Stimulated activated CD4-positive, alpha-beta T cell treated with anti-CD3 and anti-CD28 coated beads, Interleukin-15, amount 100 ng/mL, for 1 hour (primary cell): ENCODE measurements at places on chromosomes 6 and 20.

- no peak for DNase-seq
These were observed 169.8 kb downstream of the SAMD5 start for GRCh38 chr6:147678253-147678652.

- no peak for DNase-seq
These were observed 141.0 kb downstream of the GRM1 start for GRCh38 chr6:146169872-146170271.

- no peak for DNase-seq
These were observed 26.1 kb downstream of the IYD start for GRCh38 chr6:150394899-150395295.

DNA sequence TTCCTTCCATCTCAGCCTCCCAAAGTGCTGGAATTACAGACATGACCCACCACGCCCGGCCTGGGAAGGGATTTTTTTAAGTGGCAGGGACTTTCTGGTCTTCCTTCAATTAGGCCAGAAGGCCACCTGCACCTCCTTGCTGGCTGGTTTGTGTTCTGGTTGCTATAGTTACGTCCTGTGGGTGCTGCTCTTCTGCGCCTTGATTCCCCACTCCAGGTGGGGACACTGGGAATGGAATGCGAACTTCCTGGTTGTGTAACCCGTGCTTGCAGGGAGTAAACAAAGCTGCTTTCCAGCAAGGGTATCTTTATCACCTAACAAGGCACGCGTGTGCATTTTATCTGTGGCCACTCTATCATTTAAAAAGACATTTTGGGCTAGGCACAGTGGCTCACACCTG, 117.7 kb downstream of the PLEKHG1 start:
- DNase-seq, result no peak

GRCh38 chr6:25154034-25154596, 125.1 kb upstream of the CARMIL1 start:
- no peak for DNase-seq

GRCh38 chr6:19035461-19036195, 648.5 kb downstream of the RNF144B start:
- no peak for DNase-seq

GRCh38 chr6:153117986-153118879, 12.8 kb downstream of the RGS17 start:
- DNase-seq, result no peak

- no peak for DNase-seq
These were observed 9.9 kb downstream of the NTSR1 start for GRCh38 chr20:62718546-62718945.

DNA sequence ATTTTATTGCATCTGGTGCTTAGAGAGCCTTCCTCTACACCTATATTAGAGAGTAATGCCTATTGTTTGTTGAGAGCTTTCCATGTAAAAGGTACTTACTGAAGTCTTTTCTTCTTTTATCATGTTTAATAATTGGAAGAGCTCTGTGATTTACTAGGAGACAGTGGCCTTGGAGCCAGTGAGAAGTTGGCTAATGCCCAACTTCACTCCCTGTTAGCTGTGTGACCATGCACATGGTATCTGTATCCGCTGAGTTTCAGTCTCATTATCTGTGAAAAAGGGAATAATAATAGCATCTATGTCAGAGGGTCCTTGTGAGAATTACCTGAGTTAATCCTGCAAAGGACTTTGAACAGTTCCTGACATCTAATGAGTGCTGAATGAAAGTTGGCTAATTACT, 105.0 kb downstream of the CD109 start:
- DNase-seq, result no peak

GRCh38 chr6:81795890-81796289, 43.4 kb upstream of the TENT5A start:
- no peak for DNase-seq

- DNase-seq, result no peak
These were observed 61.7 kb downstream of the GNAS-AS1 start for GRCh38 chr20:58788896-58789544.

GRCh38 chr6:79384845-79385244, 150.4 kb upstream of the HMGN3 start:
- no peak for DNase-seq

GRCh38 chr6:56977192-56977591, 22.3 kb downstream of the BEND6 start:
- DNase-seq, result no peak

DNA sequence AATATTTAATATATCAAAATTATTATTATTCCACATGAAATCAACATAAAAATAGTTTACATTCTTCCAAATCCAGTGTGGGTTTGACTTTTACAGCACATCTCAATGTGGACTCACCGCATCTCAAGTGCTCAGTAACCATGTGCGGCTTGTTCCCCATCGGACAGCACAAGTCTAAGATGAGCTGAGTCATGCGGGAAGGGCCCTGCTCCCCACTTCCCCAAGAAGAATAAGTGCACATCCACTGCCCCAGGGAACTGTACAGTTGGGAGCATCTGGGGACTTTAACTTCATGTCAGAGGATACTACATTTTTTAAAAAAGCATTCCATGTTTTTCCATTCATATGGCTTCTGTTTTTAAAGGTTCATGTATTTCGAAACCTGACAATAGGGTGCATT, 325.6 kb downstream of the BTBD3 start:
- no peak for DNase-seq

DNA sequence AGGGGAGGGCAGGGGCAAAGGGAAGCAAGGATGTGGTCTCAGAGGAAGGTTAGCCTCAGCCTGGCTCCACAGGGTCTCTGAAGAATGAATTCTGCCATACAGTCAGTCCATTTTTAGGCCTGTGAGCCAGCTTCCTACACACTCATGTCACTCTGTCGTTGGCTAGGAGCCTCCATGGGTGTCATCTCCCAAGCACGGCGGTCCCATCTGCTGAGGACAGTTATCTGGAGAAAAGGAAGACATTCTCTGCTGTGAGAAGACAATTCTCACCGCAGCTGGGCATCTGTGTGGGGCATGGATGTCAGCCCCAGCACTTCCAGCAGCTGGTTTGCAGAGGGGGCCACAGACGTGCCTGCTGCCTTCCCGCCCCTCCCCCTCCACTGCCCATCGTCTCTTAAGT, 167.6 kb downstream of the LINC00237 start:
- no peak for DNase-seq

- no peak for DNase-seq
These were observed 272.2 kb upstream of the THEMIS start for GRCh38 chr6:128172752-128173682.

DNA sequence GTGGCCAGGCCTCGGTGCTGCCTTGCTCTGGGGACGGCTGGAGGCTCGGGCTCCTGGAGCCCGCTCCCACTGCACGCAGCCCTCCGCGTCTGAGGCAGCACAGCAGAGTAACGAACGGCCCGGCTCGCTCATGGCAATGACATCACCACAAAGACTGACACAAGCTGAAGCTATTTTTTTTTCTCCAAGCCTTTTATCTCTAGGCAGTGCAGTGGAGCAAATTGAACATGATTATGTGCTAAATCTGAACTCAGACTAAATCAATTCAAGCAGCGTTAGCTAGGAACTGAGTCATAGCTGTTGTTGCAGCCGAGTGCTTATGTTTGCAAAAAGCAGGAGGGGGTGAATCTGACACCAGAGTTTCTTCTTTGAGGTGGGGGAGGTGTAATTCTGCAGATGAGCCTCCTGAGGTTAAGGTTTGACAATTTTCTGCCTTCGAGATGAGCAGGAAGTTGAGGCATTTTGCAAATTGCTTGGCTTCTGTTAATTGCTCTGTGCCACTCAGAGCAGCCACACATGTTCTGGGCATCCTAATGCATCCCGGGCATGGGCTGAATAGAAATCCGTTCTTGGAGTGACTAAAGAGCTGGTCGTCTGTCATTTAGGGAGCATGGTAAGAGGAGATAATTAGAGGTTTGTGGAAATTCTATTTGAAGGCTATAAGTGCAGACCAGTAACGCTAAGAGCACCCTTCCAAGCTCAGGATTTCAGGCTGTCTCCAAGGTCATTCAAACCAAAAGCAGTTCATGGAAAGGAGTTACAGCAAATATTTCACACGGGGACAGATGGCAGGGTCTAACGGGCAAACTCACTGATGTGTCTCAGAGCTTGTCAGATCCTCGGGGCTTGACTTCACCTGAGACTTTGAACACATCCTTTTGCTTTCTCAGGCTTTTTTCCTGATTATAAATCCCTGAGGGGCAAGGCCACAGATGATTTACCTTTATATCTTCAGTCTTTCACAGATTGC, 155.1 kb upstream of the ENPP5 start:
- DNase-seq, result no peak

DNA sequence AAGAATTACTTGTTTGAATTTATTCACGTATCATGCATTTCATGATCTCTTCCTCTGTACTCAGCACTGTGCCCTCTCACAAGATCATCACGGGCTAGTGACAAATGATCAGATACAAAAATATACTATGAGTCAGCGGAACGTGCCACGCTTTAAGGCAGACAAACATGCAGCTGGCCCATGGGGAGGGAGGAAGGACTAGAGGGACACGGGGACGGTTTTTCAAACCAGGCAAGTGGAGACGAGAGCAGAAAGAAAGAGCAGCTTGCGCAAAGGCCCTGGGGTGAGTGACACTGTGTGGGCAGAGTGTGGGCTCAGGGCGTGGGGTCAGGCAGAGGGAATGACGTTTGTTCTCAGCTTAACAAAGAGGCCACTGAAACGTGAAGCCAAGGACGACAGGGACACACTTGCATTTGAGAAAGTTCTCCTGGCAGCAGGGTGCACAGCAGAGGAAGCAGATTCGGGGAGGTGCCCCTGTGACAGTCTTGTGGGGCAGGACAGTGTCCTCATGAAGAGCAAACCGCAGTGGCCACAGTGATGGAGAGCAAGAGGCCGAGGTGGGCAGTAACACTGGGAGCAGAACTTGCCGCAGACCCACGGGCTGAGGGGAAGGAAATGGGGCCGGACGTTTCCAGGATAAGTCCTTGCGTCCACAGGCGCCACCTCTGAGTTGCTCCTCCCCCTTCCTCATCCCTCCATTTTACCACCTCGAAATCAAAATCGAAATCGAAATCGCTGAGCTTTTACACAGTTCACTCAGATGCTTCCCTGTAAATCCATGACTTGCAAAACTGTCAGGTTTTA, 6.9 kb upstream of the RPS6KA2 start:
- DNase-seq, result no peak

GRCh38 chr6:34179106-34179720, 33.3 kb upstream of the GRM4 start:
- no peak for DNase-seq

DNA sequence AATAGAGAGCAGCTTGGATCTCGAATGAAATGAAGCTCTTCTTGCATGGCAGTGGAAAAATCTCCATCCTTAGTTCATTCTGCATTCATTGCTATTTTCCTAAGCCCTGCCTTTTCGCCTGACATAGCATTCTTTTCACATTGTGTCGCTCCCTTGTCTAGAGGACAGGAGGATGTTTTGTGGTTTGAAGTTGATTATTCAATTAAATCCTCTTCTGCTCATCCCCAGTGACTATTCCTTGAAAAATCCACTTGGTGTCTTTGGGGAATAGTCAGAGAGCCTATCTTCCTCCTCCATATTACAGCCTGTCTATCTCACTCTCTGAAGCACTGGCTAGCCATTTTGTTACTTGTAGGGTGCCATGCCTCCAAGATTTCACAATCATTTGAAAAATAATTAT, 161.2 kb downstream of the KLHL32 start:
- no peak for DNase-seq

GRCh38 chr6:134623401-134623800, 305.5 kb upstream of the SGK1 start:
- DNase-seq, result no peak

DNA sequence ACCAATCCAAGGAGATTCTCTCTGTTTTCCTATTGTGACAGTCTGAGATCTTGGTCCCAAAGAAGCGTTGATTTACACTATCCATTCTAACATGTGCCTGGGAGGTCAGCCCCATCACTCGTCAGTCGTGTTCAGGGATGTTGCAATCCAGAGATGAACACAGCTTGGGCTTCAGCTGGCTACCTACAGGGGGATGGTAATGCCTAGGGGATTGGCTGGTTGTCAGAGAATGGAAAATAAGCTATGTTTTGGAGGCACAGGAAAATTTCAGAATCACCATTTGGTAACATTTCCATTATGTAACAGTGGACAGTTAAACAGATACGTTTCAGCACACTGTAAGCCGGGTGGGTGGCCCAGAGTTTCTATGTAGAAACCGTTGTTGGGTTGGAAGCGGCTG, 147.1 kb upstream of the RALGAPA2 start:
- no peak for DNase-seq

- DNase-seq, result no peak
These were observed 33.7 kb upstream of the GPR6 start for GRCh38 chr6:109944448-109944847.

GRCh38 chr6:169575365-169575764, 126.5 kb downstream of the WDR27 start:
- no peak for DNase-seq

GRCh38 chr6:160735523-160735922, 33.5 kb downstream of the PLG start:
- no peak for DNase-seq

- DNase-seq, result no peak
These were observed 82.3 kb upstream of the CLDN20 start for GRCh38 chr6:155181498-155181897.

DNA sequence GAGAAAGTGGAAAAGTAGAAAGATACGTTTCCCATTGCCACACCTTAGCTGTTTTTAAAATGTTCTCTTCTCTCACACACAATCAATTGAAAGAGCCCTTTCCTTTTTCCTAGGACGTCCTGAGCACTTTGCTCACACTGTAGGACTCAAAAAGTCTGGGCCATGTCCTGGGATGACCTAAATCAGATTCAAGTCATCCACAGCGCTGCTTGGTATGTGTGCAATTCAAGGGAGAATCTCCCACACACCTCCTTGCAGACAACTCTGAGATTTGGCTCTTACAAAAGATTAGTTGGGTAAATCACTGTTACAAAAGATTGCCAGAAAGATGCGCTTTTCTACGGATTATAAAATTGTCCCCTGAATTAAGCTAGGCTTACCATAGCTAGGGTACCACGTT, 130.1 kb downstream of the RNASET2 start:
- no peak for DNase-seq

- DNase-seq, result no peak
These were observed 25.3 kb upstream of the HACE1 start for GRCh38 chr6:104884867-104885517.
